ENCODE measurements at places on chromosomes 7 and 10.
A peak's percentile ranks its signal among the peaks of the same experiment; 100 is the strongest.

GRCh38 chr7:26627891-26628341 lies 236.5 kb downstream of the SKAP2 start:
- no peak for DNase-seq

DNA sequence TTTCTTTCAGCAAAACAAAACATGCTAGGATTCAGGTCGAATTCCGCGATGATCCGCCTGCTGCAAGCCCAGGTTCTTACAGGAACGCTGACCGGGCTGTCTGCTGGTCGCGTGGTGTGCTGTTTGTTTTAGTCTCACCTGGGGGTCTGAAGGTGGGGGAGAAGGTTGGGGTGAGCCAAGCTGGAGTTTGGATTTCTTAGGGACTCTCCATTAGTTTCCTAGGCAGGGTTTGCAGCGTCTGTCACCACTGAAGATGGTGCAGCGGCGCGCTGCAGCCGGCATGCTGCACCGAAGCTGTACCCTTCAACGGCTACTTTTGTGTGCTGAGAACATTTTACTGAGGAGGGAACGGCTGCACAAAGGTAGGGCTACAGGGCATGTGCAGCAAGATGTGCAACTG lies 48.7 kb downstream of the GCC1 start:
- DNase-seq, result peak; percentile 27

- DNase-seq, result no peak
Observed at GRCh38 chr7:96014617-96015016, 242.3 kb downstream of the DYNC1I1 start.

- DNase-seq, result no peak
Observed at GRCh38 chr7:102875700-102876295, 37.0 kb upstream of the LRRC17 start.

- DNase-seq, result no peak
Observed at GRCh38 chr10:131675104-131675503, 225.7 kb upstream of the PPP2R2D start.

GRCh38 chr7:38179776-38180226 lies 1.8 kb downstream of the STARD3NL start:
- no peak for DNase-seq

DNA sequence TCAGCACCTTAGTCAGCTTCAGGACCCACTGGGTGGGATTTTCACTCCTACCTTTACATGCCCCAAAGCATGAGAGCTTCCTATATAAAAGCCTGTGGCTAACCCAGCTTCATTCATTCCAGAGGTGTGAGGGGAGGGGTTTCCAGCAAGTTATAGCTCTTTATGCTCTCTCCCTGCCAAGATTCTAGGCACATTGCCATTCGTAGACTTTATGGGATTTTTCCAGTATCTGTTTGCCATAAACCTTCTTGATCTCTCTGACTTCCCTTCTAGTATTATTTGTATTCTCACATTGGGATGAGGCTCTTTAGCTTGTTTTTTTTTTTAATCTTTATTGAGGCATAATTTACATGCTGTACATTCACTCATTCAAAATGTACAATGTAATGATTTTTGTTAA lies 67.5 kb downstream of the POU6F2 start:
- DNase-seq, result no peak

- DNase-seq, result no peak
Observed at GRCh38 chr7:18927134-18927533, 190.3 kb downstream of the TWIST1 start.

- DNase-seq, result no peak
Observed at GRCh38 chr7:68733219-68734153, 864.8 kb upstream of the AUTS2 start.

GRCh38 chr10:103643381-103643780 lies 149.9 kb downstream of the NEURL1 start:
- no peak for DNase-seq

- DNase-seq, result peak; percentile 29
Observed at GRCh38 chr10:63265222-63265617, 132.1 kb downstream of the NRBF2 start.

- DNase-seq, result peak; percentile 30
Observed at GRCh38 chr7:98771519-98771918, 98.3 kb downstream of the TMEM130 start.

DNA sequence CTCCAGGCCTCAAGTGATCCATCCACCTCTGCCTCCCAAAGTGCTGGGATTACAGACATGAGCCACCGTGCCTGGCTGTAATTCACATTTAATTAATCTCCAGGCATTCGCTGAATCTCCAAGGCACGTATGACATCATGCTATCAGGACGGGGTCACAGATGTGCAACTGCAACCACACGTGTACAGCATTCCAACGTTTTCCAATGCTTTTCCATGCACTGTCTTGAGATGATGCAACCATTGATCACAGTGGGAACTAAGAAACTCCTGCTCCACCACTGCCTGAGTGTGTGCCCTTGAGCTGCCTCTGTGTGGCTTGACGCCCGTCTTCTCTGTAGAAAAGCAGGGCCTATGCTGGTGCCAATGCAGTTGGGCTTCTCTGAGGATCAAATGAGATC lies 119.8 kb upstream of the LYZL2 start:
- no peak for DNase-seq

GRCh38 chr10:7302392-7302906 lies 108.4 kb downstream of the SFMBT2 start:
- peak; percentile 25 for DNase-seq

GRCh38 chr7:37352974-37353948 lies 95.4 kb downstream of the ELMO1 start:
- DNase-seq, result no peak

GRCh38 chr7:107113866-107114265 lies 54.9 kb upstream of the HBP1 start:
- no peak for DNase-seq

- no peak for DNase-seq
Observed at GRCh38 chr7:98475352-98475751, 74.5 kb upstream of the BAIAP2L1 start.

DNA sequence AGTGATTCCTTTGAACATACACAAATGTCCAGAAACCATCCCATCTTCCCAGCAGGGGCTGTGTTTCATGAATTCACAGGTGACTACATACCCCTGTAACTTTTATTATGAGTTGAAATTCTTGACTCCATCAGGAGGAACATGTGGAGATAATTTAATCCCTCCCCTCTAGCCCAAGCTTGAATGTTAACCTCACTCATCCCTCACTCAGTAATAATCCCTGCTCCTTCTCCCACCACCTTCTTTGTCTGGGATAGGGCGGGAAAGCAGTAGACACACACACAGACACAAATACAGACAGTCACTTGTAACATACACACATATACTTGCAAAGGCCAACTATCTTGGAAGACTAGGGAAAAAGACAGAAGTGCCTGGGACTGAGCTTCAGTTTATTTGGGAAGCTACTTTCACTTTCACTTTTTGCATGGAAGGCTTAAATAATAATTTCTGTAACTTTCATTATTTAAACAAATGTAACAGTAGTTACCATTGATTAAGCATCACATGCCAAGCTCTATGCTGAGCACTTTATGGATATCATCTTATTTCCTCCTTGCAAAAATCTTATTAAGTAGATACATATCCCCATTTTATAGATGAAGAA lies 7.3 kb downstream of the AASS start:
- DNase-seq, result no peak

DNA sequence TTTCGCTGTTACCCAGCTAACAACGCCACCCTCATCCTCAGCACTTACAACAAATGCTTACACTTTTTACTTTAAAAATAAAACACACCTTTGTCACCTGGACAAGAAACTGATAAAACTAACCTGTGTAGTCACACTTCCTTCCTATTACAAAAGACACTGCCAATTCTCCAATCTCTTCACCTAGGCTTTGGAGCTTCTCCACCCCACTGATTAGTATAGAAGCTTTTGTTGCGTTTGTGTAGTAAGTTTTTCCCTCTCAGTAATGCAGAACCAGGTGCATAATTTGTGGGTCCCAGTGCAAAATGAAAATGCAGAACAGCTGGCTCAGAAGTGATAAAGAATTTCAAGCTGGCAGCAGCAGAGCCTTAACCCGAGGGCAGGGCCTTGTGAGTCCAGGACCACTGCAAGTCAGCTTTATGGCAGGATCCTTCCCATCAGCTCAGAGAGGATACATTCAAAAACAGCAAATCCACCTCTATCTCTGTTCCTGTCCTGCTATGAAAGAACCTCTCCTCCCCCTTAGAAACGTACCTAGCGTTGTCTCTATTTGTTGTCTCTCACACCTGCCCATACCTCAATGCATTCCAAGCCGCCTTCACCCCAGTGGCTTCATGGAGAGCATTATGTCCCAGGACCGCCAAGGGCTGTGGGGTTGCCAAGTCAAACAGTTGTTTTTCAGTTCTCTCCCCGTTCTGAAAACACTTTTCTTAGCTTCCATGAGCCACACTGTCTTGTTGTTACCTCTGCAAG lies 40.3 kb upstream of the EGFR start:
- DNase-seq, result no peak

- no peak for DNase-seq
Observed at GRCh38 chr10:122208571-122209430, 62.3 kb upstream of the BTBD16 start.

GRCh38 chr10:21055339-21056135 lies 158.4 kb upstream of the NEBL start:
- DNase-seq, result no peak

GRCh38 chr10:26025523-26025922 lies 91.5 kb downstream of the MYO3A start:
- no peak for DNase-seq

DNA sequence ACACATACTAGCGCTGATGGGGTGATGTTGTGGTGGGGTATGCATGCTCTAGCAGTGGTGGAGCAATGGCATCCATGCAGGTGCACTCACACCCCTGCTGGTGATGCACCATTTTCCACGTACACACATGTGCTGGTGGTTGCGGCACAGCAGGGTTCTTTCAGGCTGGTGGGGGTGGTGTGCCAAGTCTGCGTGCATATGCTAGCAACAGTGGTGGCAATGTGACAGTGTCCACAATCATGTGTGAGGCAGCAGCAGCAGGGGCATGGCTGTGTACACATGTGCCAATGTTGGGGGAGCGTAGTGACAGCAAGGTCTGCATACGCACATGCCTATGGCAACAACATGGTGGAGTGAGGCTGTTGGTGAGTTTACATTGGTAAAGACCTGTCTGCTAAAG lies 148.1 kb downstream of the ZWINT start:
- no peak for DNase-seq

- no peak for DNase-seq
Observed at GRCh38 chr10:95730233-95730632, 25.7 kb upstream of the ENTPD1 start.

- no peak for DNase-seq
Observed at GRCh38 chr10:12505683-12506082, 156.3 kb downstream of the CAMK1D start.

DNA sequence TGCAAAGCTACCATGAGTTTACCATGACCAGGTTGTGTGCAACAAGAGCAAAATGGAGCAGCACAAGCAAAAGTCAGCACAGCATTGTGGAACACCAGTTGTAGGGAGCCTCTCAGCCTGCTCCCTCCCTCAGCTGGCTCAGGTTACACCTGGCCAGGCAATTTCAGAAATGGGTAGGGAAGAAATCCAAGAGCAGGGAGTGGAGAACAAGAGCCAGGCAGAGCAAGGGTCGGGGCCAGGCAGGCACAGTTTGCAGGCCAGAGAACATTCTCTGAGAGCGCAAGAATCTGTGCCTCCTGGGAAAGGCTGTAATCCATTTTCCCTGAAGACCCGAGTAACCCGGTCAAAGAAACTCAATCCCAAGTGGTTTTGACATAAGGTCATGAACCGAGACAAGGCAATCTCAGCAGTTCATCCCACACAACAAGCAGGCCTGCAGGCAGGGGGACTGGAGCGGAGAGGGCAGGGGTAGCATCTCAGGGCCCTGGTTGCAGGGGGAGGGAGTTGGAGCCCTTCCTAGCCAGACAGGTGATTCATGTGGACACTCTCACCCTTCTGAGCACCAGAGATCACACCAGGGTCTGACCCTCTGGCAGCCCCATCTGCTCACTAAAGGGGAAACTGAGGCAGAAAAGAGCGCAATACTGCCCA lies 258.4 kb downstream of the PLXNA4 start:
- DNase-seq, result peak; percentile 51

DNA sequence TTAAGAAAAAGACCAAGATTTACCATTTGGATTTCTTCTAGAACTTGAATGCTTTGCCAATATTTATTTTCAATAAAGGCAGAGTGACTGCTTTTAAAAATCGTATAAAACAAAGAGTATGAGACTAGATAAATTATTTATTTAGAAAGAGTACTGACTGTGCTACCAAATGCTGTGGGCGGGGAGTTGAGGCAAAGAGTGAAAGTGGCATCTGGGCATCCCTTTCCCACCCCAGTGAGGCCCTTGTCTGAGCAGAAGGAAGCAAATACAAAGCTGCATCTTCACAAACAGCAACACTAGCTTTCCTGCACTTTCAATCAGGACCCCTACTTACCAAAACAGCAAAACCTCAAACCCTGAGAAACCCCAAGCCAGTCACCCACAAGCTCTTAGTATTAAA lies 34.9 kb downstream of the ITGB1 start:
- no peak for DNase-seq

DNA sequence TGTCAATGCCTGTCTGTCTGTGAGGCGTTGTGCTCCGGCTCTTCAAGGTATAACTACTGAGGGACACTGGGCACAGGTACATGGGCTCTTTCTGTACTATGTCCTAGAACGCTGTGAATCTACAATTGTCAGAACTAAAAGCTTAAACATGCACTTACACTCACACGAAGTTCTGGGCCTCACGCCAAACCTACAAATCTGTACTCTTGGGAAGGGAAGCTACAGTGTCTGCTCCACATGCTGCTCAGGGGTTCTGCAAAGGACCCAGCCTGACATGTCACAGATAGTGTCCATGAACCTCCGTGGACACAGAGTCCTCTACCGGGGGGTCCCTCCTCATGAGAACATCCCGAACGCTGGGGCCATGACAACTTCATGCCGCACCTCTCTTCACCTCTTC lies 268.7 kb downstream of the WDR37 start:
- DNase-seq, result no peak

- DNase-seq, result peak; percentile 25
Observed at GRCh38 chr10:15483215-15484075, 112.4 kb upstream of the FAM171A1 start.

GRCh38 chr10:81915504-81915897 lies 40.5 kb downstream of the NRG3 start:
- no peak for DNase-seq

- DNase-seq, result no peak
Observed at GRCh38 chr10:90226517-90226916, 525.1 kb downstream of the KIF20B start.
